Activated CD4-positive, alpha-beta T cell treated with anti-CD3 and anti-CD28 coated beads, Interleukin-2, amount 50 U/mL, for 24 hours (primary cell): ENCODE measurements at places on chromosomes 1 and 21.

DNA sequence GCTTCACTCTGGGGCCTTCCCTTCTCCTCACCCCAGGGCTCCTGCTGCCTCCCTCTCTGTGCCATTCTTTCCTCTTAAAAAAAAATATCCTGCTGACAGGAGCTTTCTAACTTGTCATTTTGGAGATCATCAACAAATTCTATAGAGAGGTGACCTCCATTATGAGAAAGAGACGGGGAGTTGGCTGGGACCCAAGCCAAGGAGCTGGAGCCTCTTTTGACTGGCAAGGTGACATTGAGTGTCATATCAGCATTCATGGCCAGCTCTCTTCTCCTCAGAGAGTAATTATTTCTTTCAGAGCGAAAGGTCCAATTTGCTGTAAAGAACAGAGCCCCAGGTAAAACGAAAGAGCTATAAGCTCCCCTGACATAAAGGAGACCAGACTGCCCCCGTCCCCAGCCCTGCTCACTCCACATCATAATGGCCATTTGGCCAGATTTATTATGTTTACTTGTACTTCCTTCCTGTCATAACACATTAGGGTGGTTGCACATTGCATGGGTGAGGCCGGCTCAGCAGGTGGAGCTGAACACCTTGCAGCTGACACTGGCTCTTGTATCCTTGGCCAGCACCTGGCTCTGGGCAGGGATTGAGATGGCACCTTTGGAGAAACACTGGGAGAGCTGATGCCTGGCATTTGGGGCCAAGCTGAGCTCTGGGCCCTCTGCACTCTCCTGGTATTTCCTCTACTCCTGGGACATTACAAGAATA, 404.0 kb upstream of the VAMP3 start:
- DNase-seq = no peak

DNA sequence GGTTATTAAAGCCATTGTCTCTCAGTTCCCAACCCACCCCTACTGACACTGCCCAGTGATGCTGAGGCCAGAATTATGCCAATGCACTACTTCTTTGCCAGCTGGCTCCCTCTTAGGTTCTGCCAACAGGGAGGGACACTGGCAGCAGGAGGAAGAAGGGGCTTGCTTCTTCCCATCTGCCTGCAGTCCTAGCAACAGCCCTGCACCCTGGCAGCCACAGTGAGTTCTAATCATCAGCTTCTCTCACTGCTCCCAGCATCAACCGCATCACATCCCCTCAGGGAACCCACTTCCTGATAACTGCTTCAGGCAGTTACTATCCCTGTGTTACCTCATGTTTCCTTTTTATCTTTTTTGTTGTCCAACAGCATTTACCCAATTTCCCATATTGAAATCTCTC, 86.2 kb downstream of the UBR4 start:
- peak; percentile 7 for DNase-seq

DNA sequence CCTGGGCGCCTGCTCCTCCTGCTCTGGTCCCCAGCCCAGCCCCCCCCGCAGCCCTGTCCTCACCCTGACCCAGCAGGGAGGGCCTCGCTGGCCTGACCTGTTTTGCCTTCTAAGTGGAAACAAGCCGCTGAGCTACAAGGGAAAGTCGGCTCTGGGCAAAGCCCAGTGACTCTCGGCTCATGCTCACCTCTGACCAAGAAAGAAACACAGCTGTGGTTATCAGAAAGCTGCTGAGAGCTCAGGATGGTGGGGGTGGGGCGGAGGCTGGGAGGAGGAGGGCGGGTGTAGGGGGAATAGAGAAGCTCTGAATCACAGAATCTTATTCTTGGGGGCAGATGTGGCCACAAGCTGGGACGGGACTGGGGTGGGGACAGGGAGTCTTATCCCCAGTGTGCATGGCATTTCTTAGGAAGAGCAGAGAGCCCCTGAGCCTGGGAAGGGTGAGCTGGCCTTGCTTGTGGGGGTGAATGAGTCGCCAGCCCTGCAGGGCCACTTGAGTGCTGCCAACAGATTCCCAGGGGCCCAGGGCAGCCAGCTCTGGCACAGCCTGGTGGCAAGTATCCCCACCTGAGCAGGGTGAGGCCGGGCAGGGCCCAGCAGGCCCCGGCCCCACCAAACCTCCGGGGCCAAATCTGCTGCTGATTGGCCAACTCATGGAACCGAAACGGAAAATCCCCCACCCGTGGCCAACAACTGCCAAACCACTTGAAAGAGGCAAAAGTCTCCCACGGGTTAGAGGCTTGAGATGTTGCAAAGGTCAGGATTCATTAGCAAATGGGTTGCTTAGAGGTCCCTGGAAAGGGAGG, 120.6 kb downstream of the SPSB1 start:
- peak; percentile 41 for DNase-seq

DNA sequence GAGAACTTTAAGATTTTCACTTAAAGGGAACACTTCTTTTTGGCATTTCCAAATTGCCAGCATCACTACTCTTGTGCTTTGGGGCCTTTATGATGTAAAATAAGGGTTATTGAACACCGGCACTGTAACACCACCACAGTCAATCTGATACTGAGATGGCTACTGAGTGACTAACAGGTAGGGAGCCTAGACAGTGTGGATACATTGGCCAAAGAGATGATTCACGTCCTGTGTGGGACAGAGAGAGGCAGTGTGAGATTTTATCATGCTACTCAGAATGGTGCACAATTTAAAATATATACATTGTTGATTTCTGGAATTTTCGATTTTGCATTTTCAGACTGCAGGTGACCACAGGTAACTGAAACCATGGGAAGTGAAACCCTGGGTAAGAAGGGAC, 261.6 kb downstream of the SPATA17 start:
- DNase-seq = no peak

DNA sequence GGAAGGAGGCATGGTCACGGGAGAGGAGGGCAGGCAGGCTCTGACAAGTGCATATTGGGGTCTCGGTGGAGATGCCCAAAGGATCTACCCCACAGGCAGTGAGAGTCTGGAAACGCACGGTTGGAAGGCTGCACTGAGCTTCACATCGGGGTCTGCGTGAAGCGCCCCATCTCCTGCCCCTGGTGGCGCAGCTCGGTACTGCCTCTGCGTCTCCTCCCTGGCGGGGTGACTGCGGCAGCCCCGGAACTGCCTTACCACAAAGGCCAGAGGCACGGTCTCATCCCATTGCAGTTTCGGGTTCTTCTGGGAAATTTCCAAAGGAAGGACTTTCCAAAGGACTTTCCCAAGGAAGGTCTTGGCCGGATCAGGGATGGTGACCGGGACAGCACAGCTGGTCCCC, 69.2 kb upstream of the AJAP1 start:
- no peak for DNase-seq

DNA sequence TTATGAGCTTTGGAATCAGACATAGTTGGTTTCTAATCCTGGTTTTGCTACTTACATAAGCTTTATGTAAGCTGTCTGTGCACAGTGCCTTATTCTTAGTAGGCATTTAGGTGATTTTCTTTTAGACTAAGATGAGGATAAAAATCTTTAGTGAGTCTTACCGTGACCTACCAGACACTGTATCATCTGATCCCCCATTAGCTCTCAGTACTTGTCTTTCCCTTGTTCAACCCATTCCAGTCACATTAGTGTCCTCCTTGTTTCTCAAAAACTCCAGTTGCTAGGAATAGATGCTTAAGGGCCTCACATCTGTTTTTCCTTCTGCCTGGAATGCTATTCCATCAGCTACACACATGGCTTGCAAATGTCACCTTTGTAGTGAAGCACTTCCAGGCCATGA, 18.8 kb downstream of the PPP1R12B start:
- DNase-seq = no peak

DNA sequence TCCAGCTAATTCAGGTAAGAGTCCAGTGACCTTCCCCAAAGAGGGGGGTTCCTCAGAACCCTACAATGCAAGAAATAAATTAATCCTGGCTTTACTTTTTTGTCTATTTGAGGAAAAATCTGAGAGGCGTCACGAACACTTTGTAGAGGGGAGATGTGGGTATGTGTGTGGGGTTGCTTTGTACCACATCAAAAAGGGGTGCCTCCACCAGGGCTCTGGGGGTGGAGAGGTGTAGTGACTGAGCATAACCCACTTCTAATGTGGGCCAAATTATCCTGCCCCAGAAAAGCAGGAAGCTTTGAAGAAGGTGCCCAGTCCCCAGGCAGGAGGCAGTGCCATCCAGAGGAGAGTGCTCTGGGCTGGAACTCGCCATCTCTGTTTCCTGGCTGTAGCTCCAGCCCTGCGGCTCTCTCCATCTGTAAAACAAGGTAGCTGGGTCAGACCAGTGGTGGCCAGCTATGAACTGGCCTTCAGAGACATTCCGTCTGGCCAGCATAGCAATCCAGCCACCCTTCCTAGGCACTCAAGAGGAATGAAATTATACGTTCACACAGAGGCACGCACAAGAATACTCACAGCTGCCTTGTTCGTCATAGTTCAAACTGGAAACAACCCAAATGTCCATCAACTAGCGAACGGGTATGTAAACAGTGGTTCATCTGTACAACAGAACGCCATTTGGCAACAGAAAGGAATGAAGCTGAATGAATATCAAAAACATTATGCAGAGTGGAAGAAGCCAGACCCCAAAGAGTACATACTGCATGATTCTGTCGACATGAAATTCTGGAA, 45.4 kb upstream of the TNFRSF1B start:
- DNase-seq = no peak

DNA sequence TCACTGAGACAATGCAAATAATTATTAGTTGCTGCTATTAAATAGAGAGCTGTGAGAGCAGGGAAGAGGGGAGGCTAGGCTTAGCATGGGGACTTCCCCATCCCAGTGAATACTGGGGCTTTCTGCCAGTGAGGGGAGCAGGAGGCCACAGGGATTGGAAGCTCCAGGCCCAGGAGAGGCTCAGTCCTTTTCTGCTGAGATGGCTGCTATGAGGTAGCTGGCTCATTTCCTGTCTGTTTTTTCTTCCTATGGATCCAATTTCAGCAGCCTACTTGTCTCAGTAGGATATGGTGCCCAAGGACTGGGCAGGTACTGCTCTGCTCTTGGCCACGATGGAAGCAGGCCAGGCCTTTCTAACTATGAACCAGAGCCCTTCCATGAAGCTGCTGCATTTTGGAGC, 10.0 kb downstream of the STMN1 start:
- DNase-seq = no peak

- DNase-seq = no peak
These were observed 25.9 kb upstream of the RAP1A start for GRCh38 chr1:111593403-111594305.

DNA sequence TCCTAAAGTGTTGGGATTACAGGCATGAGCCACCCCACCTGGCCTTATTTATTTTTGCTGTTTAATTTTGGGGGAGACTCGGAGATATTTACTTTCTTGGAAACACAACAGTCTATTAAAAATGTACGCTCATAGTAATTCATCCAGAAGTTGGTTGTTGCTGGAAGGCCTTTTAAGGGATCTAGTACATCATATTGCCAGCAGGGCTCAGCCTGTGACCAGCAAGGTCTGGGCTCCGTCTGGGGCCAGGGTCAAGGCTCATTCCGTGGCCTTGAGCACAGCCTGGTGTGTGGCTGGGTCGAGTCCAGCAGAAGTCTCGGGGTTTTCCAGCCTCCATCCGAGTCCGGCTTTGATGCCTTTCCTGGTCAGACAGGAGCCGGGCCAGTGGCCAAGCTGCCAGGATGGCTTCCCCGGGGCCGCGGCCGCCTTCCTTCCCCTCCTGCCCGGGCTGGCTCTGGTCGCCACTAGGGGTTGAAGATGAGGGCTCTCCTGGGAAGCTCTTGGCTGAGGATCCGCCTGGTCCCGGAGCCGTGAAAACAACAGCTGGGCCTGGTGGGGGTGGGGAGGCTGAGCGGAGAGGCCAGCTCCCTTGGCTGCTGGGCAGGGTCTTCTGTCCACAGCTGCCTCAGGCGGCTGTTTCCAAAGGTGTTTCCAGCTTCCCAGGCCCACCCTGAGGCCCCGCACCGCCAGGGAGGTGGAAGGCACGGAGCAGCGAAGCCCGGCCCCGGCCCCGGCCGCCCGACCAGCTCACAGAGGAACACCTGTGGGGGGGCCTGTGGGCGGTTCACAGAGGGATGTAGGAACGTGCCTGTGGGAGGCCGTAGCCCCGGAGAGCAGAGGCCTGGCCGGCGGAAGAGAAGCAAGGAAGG, 5.1 kb upstream of the VWA1 start:
- no peak for DNase-seq

GRCh38 chr1:3453203-3453761, 1.2 kb upstream of the ARHGEF16 start:
- peak; percentile 57 for DNase-seq

- no peak for DNase-seq
These were observed 218.6 kb downstream of the CACNA1E start for GRCh38 chr1:181701891-181702290.

GRCh38 chr1:82139751-82140468, 339.2 kb downstream of the ADGRL2 start:
- no peak for DNase-seq

GRCh38 chr1:30505853-30506252, 217.5 kb downstream of the MATN1 start:
- DNase-seq = no peak

DNA sequence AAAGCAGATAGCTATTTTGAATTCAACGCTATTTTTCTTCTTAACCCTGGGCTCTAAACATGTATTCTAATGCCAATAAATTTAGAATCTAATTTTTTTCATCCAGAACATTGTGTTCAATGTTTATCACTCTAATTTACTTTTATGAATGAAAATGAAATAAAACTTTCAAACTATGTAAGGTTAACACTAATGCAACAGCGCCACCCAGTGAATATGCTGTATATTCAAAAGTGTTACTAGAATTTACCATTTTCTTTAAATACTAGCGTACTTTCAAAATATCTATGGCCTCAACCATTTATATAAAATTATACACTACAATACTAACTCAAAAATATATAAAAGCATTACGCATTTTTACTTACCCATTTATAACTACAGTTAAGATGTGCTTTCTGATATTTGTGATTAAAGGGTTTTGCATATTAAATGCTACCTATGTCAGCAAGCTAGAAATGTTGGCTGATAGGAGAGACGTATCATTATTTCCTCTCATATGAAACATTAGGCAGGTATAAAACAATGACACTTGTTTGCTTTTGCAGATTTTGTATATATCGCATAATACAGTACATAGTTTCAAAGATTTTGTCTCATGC, 5.9 kb upstream of the NUF2 start:
- DNase-seq = no peak

GRCh38 chr1:166307261-166308188, 140.7 kb upstream of the FAM78B start:
- DNase-seq = no peak

GRCh38 chr1:201781437-201781836, 47.5 kb upstream of the IPO9 start:
- no peak for DNase-seq

DNA sequence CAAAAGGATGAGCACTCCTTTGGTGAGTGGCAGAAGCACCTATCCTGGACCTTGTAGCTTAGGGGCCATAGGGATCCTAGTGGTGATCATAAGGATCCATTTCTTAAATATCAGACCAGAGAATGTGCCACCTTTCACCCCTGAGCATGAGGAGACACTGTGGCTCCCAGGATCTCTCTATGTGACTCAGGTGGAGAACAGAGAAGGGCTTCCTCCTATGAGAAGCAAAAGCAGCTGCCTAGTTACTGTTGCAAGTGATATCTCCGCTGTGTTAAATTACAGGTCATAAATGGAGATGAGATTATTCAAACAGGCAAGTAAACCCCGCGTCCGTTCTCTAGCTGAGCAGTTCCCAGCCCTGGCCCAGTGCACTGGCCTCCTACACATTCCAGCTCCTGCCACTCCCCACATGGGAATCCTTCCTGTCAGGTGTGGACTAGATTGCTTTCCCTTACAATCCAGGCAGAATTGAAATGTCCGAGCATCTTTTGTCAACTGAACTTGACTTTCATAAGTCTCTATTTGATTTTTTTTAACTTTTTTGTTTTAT, 26.3 kb downstream of the CLEC20A start:
- DNase-seq = no peak

GRCh38 chr1:112666946-112667345, 7.5 kb upstream of the MOV10 start:
- DNase-seq = no peak

- DNase-seq = no peak
These were observed 558 bp upstream of the BTG3 start for GRCh38 chr21:17613242-17613676.
